ENCODE measurements at places on chromosomes 7 and 10.

GRCh38 chr7:43458330-43459018 lies 124.4 kb upstream of the STK17A start:
- DNase-seq = no peak

DNA sequence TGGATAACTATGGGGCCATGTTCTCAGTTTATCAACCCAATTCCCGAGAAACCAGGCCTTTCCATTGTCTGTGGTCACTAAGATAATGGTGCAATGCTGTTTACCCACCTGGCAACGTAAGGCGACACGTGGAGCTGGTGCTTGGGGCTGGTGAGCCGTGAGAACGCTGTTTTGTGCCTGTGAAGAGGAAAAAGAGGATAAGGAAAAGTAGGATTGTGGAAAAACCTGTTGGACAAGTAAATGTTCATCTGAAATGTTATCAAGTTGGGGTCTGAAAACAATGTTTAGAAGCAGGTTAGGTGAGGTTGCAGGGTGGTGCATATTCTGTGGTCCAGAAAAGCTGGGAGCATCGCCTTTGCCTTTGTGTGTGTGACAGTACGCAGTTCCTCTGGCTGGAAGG lies 88.5 kb downstream of the PPP1R17 start:
- no peak for DNase-seq

- DNase-seq = no peak
These were observed 58.9 kb downstream of the GLRX3 start for GRCh38 chr10:130194991-130195645.

- no peak for DNase-seq
These were observed 371.7 kb upstream of the NRP1 start for GRCh38 chr10:33706191-33706590.

DNA sequence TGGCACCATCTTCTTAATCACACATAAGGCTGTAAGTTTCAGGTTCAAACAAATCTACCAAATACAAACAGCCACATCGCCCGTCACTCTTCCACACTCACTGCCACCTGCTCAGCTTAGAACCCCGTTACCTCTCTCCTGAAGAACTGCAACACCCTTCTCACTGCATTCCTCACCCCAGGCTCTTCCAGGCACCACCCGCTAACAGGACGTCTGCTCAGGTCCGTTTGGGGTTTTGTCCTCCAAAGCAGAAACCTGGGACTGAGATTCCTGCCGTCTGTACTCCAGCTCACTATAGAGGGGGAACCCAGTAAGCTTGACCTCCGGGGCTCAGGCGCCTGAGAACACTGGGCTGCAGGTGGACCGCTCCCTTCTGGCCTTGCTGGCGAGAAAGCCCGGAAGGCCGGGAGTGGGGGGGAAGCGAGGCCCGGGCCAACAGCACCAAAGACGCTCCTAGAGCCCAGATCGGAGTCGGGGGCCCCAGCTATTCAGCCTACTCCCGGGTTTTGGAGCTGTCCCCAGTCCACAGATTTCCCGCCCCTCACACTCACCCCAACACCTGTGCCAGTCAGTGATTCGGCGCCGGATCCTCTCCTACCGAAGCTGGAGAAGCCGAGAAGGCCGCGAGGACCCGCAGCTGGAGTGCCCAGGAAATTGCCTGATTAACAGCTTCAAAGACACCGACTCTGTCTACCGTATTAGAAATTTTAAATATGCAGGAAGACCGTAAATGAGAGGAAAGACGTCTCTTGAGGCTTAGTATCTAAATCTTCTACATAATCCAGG lies at the start of gene AP3M1:
AP3M1 (minus strand) TSS at position 625 of the 786 bp plus-strand sequence. CDS start 12,449 bp downstream, outside the sequence.
- DNase-seq = peak; percentile 56

DNA sequence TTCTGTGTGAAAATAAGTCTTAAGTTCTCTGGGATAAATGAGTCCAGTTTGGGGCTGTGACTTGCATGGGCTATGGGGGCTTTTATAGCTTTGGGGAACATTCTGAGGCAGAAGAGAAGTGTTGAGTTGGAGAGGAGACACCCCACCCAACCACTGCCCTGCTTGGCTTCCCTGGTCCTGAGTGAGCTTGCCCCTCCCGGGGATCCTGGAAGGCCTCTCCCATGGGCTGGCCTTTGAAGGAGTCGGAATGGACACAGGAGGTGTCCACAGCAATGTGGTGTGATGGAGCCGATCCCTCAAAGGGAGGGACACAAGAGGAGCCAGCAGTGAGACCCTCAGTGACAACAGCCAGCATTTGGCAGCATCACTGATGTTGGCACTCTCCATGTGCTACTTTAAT lies 89.8 kb downstream of the GLRX3 start:
- no peak for DNase-seq

- DNase-seq = no peak
These were observed 141.9 kb downstream of the JMJD1C start for GRCh38 chr10:63323701-63324494.

- no peak for DNase-seq
These were observed 17.4 kb downstream of the CALML5 start for GRCh38 chr10:5482016-5482415.

GRCh38 chr10:11140963-11141362 lies 123.3 kb downstream of the CELF2 start:
- no peak for DNase-seq

DNA sequence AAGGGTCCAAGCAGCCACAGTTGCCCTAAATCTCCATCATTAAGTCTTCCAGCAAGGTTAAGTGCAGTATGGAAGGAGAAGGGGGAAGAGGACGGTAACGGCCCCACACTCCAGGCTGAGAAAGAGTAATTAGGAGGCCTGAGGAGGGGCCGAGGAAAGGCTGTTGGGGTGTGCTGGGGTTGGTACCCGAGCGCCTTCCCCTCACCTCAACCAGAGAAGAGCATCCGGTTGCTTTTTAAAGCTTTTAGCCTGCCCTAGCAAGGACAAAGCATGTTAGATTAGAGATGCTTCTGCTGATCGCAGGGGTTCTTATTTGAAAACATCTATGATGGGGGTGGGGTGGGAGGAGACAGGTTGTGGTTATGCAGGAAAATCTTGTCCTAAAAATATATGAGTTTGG lies 9.0 kb upstream of the ZSCAN21 start:
- no peak for DNase-seq

DNA sequence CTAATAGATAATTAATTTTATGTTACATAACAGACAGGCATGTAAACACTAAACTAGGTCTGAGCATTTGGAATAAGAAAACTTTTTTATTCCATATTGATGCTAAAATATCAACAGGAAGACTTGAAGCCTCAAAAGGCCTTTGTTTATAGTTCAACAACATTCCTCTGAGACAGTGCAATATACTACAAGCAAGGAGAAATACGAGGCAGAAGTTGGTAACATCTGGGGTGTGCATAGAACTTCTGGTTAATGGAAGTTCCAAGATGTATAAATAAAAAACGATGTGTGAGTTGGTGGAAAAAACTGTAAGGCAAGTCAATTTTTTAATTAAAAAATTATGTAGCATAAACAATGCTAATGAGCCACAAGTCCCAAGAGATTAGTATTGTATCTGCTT lies 139.6 kb downstream of the SKAP2 start:
- no peak for DNase-seq

DNA sequence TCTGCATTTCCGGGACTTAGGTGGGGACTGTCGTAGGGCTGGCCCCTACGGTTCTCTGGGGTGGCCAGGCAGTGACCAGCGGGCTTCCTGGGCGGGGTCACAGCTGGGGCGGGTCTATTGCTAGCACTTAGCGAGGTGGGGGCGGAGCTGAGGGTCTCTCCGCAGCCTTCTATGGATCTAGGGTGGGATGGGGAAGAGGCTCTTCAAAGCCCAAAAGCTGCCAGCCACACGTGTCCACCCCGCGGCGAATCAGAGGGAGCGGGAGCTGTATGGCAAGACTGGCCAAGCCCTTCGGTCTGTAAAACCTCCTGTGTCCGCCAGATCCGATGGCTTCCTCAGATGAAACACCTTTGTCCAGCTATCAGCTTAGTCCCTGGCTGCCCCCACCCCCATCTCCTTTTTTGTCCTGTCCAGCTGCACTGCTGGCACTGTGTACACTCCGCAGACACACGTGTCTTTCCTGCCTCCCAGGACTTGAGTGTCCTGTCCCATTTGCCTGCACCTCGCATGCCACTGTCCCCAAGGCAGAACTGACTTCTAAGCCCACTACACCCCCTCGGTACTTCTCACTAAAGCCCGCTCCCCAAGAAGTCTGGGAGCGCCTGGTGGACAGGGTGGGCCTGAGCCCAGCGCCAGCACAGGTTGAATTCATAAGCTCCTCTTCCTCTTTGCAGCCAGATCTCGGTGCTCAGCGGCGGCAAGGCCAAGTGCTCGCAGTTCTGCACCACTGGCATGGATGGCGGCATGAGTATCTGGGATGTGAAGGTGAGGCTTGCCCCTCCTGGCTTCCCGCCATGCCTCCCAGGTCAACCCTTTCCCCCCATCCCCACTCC lies 14.8 kb downstream of the PDAP1 start:
- DNase-seq = no peak
